Caki2 (cell line): ENCODE measurements at places on chromosomes 5 and 9.

- no peak for DNase-seq
Observed at GRCh38 chr9:134384811-134385479, 58.7 kb downstream of the RXRA start.

GRCh38 chr5:65970481-65971367 is 44.3 kb downstream of the ERBIN start:
- peak; percentile 10 for DNase-seq

DNA sequence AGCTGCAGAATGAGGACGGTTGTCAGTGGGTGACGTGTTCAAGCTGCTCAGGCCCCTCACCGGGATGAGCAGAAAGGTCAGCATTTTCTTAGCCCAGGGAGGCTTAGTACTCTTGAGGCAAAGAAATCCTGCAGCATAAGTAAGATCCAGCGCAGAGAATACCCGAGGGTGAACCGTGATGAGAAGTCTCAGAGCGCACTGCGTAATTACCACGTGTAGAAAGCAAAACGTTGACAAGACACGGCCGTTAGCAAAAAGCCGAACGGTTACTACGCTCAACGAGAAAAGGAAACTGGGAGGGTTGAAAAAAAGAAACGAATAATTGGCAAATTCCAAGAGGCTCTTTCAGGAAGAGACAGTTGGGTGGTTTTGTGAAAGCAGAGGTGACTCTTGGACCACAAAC is 104.0 kb downstream of the COL23A1 start:
- no peak for DNase-seq

- no peak for DNase-seq
Observed at GRCh38 chr5:62386824-62387223, 16.9 kb downstream of the DIMT1 start.

DNA sequence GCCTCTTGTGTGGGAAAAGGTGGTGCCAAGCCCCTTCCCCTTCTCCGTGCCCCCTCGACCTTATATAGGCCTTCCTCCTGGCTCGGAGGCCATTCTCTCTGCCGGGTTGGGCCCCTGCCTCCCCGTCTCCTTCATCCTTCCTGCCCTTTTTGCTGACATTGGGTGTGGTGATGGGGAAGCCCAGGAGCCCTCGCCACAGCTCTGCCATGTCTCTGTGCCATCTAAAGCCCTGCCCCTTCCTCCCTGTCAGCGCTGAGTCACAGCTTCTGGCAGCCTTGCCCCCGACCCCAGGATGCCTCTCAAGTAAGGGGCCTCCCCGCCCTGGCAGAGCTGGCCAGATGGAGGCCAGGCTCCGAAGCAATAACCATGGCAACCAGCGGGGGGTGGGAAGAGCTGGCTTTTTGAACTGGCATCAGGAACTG is 30.4 kb downstream of the JADE2 start:
- DNase-seq: peak; percentile 92
